ENCODE measurements at places on chromosomes 7 and 10.

DNA sequence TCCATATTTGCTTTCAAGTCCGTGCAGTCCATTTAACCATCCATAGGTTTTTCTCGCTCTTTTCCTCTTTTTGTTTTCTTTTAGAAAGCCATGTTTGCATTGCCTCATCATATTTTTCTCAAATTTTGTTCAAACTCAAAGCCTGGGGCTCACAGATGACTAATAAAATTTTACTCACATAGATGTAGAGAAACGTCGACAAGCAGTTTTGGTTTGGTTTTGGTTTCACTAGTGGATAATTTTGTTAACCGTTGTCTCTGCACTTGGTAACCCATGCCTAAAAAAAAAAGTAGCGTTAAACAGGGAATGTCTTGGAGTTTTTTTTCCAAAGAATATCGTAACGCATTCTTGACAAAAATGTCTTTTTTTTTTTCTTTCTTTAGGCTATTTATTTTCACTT is 344.2 kb upstream of the GALNT17 start:
- no peak for DNase-seq

- DNase-seq: peak; percentile 13
Observed at GRCh38 chr10:119306986-119307392, 99.6 kb downstream of the GRK5 start.

GRCh38 chr7:25802473-25802872 is 349.5 kb upstream of the NFE2L3 start:
- peak; percentile 10 for DNase-seq

- no peak for DNase-seq
Observed at GRCh38 chr10:79560160-79560709, at the start of gene SFTPA2. SFTPA2 (minus strand) TSS chr10:79560407; CDS start chr10:79559483, 924 bp downstream.

DNA sequence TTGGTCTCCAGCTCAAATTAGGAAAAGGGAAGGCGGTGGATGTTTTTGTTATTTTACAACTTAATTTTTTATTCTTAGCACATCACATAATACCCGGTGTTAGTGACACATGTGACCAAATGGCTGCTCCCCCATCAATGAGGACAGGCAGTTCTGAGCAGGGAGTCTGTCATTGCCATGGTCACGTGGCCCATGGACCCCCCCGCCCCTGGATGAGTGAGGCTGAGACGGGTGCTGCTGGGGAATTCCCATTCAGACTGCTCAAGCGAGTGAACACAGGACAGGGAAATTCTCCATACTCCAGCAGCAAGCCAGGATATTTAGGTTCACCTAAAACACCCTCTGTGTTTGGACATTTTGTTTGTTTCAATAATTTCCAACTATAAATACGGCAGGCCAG is 34.7 kb upstream of the SLC35B4 start:
- peak; percentile 7 for DNase-seq

DNA sequence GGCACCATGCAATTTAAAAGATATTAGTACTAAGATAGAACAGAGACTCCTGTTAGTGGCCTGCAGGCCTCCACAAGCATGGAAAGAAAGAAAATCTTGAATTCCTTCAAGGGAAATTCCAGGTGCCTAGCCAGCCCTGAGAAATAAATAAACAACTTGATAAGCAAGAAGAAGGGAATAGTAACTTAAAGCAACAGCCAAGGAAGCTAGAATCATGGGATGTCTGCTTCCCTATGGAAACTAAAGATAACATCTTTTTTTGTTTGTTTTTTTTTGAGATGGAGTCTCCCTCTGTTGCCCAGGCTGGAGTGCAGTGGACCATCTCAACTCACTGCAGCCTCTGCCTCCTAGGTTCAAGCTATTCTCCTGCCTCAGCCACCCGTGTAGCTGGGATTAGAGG is 128.6 kb downstream of the SKIDA1 start:
- DNase-seq: peak; percentile 94

GRCh38 chr10:127845756-127846155 is 47.0 kb downstream of the CLRN3 start:
- DNase-seq: no peak

- DNase-seq: no peak
Observed at GRCh38 chr7:117818232-117818631, 55.0 kb downstream of the CTTNBP2 start.

GRCh38 chr7:82507976-82508677 is 64.5 kb upstream of the CACNA2D1 start:
- DNase-seq: no peak

GRCh38 chr7:38002689-38003088 is 82.2 kb downstream of the EPDR1 start:
- no peak for DNase-seq

DNA sequence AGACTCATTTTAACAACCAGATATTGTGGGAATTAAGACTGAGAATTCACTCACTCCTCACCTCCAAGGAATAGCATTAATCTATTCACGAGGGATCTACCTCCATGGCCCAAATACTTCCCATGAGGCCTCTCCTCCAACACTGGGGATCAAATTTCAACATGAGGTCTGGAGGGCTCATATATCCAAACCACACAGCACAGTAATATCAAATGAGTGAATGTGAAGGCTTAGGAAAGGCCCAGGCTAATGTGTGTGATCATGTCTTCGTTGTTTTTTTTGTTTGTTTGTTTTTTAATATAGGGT is 46.5 kb downstream of the HIBADH start:
- no peak for DNase-seq

DNA sequence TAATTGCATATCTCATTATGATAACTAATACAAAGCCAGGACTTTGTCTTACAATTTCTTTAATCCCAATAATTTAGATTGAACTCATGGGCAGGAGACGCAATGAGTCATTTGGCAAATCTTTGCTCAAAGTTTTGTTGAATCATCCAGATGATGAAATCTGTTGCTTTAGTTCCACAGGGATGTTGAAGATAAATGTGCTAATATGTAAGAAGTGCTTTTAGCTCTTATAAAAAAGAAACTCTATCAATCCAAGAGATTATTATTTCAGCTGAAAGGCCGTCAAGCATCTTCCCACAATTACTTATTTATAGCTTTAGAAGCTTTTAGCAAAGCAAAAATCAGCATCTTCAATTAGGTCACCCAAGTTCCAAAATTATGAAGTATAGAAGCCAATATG is 36.8 kb upstream of the ANK3 start:
- DNase-seq: peak; percentile 42

GRCh38 chr10:130338636-130339024 is 202.4 kb downstream of the GLRX3 start:
- no peak for DNase-seq

- no peak for DNase-seq
Observed at GRCh38 chr10:14751014-14751896, 23.4 kb downstream of the FAM107B start.

DNA sequence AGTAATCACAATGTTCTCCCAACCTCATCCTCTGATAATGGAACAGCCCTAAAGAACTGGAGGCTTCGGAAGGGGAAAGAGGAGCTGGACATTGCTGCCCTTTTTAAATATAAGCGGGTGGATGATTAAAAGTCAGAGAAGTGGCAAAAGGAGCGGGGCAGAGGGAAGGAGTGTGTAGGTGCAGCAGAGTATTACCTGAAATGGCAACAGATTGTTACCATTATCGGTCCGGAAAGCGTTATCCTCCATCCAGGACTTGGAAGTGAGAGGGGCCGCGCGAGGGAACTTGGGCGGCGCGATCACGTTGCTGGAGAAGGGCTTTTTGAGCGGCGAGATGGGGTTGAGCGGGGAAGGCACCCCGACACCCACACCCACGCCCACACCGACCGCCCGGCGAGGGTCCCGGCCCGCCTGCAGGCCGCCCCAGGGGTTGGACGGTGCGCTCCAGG is 51.7 kb downstream of the CPEB3 start:
- no peak for DNase-seq

- no peak for DNase-seq
Observed at GRCh38 chr10:72087392-72087968, 871 bp downstream of the SPOCK2 start.

DNA sequence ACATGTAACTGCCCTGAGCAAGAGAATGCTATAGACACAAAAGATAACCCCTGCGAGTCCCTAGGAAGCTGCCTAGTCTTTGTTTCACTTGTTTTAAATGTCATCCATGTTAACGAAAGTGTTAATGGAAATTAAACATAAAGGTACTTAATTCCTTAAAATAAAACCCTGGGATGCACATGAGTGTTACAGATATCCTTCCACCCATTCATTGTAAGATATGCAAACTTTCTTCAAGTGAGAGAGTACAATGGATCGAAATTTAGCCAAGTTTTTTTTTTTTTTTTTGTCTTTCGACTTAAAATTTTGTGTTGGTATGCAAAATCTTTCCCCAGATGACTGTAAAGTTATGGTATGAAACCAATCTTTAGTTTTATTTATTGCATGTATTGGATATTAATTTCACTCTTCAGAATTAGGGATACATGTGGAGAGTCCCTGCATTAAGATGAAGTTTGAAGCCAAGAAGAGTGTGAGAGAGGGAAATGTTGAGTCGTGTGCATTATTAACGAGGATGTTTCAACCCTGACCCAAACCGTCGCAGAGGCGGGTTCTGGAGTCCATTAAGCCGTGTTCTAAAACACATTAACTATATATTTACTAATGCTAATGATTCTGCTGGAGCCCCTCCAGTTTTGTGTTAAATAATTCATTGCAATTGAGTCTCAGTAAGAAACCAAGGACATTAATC is 1.6 kb downstream of the CDK14 start:
- peak; percentile 18 for DNase-seq

Data from kidney glomerular epithelial cell (primary cell).